ENCODE measurements at places on chromosomes 11 and 22. TPM values are rescaled to one million over a fixed set of nuclear protein-coding genes. Genes with fewer than 3 reads are reported as not detected.

Gene KLHDC7B
- 0.05 TPM for total RNA-seq

Gene GRIK4
- not detected for total RNA-seq

Gene CYB5R2
- not detected for total RNA-seq

Gene ROM1
- total RNA-seq, result 0.51 TPM

Gene SAA1
- not detected for total RNA-seq

Gene CBL
- 11.8 TPM for total RNA-seq

Gene TPBGL
- total RNA-seq, result not detected

Gene RASGRP2
- total RNA-seq, result 0.42 TPM

Gene KDM4E
- total RNA-seq, result not detected

Gene SCN4B
- total RNA-seq, result not detected

- no peak for DNase-seq
Measured at GRCh38 chr11:122138744-122139594, 23.0 kb upstream of the BLID start.

DNA sequence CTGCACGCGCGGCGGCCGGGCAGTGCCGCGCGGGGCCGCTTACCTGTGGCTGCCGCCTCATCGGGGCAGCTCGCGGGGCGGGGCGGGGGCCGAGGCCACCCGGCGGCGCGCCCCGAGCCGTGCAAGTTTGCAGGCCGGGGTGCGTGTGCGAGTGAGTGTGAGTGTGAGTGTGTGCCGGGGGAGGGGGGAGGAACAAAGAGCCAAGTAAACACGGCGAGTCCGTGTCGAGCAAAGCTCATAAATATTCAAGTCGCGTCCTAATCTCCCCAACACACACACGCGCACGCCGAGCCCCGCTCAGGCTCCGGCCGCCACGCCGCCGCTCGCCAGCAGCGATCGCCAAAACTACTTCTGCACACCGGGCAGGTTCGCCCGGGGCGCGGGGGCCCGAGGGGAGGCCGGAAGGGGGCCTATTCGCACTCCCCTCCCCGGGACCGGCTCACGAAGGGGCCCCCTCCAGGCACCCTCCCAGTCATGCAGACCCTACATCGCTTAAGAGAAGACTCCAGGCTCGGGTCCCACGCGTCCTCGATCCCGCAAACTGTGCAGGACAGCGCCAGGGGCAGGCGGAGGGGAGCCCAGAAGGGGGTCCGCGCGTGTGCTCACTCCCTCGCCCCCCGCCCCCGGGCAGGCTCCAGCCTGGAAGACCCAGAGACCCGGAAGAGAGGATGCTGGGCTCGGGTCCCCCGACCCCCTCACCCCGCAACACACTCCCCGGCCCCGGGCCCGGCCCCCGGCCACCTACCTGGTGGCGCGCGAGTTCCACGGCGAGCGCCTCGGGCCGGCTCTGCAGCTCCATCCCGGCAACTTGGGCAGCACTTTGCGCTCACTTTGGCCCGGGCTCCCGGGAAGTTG is 827 bp downstream of the PHF21B start:
- DNase-seq, result peak; percentile 13

DNA sequence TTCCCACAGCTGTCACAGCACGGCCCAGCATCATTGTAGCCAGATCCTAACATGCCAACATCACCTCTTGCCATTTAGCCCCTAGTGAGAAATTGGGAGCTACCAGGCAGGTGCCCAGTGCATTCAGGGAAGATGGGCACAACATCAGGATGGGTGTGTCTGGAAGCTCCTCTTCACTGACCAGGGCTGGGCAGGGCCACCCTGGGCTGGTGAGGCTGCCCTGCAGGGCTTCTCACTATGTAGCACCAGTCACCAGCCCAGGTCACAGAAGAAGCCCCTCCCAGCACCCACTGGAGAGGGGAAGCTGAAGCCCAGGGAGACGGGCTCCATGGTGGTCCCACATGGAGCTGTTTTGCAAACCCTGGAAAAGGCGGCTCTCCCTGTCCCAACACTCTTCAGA is 13.9 kb downstream of the ZNF74 start:
- no peak for DNase-seq

- no peak for DNase-seq
Measured at GRCh38 chr22:30873086-30873650, 95.4 kb downstream of the MORC2 start.

- no peak for DNase-seq
Measured at GRCh38 chr11:88478136-88478815, 140.7 kb upstream of the CTSC start.

- no peak for DNase-seq
Measured at GRCh38 chr22:30830907-30831306, 136.2 kb downstream of the OSBP2 start.

GRCh38 chr22:18929459-18929858 is 6.6 kb downstream of the PRODH start:
- peak; percentile 41 for DNase-seq

DNA sequence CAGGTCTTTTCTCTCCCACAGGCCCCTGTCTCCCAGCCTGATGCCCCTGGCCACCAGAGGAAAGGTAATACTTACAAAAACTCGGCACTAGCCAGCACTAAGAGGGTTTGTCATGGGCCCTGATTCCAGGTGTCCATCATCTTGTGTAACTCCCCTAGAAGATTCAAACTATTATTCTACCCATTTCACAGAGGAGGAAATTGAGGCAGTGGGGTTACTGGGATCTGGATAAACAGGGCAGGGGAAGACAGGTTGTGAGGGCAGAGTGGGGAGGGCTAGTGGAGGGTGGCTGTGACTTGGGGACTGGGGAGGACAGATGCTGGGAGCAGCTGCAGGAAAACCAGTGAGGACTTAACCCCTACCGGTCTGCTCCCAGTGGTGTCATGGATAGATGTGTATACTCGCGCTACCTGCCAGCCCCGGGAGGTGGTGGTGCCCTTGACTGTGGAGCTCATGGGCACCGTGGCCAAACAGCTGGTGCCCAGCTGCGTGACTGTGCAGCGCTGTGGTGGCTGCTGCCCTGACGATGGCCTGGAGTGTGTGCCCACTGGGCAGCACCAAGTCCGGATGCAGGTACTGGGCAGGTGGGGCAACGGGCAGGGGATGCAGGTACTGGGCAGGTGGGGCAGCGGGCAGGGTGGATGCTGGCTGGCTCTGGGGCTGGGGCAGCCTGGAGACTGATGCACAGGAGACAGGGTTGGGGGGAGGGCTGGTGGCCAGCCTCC is 1.2 kb downstream of the VEGFB start:
- no peak for DNase-seq

GRCh38 chr11:119472186-119472855 is 49.3 kb upstream of the THY1 start:
- no peak for DNase-seq

DNA sequence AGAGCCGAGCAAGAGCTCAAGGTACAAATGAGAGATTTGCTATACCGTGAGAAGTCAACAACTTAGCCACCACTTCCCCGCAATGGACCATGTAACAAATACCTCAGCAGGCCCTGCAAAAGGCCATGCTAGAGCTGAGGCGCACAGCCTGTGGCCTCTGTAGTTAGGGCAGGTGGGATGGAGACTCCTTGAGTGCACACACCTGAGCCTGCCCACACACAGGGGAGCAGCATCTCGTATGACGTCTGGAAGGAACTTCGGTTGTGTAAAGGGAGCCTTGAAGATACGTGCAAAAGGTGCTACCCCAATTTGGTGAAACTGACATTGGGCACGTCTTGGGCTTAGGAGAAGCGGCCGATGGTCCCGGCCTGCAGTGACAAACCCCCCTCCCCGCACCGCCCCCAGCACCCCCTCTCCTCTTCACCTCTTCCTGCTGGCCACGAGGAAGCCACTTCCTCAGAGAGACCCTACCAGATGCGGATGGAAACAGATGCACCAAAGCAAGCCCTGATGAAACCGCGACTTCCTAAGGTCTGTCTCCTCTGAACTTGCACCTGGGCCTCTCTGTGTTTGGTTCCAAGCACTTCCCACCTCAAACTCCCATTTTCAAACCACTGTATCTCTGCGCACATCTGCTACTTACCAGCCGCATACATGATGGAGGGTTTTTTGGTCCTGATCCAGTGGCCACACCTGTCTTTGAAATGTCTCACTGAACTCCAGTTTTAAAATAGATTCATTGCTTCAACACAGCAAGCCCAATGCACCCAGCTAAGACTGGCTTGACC is 10.6 kb downstream of the CDPF1 start:
- DNase-seq, result no peak

DNA sequence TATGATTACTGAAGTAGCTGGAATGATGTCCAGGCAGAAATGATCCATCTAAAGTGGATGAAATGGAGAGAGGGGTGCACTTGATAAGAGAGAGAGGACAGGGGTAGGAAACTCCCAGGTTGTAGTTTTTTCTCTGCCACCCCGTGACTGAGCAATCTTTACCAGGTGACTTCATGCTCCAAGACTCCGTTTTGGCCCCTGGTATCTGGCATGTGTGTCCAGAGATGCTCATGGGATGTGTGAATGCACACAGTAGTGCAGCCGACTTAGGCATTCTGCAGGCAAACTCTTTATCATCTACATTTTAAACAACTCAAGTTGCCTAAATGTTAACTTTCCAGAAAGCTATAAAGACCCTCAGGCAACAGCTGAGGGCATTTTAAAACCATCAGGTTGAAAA is 189.3 kb upstream of the SEZ6L start:
- DNase-seq, result no peak

- DNase-seq, result no peak
Measured at GRCh38 chr22:44443641-44444235, 54.3 kb downstream of the RTL6 start.

DNA sequence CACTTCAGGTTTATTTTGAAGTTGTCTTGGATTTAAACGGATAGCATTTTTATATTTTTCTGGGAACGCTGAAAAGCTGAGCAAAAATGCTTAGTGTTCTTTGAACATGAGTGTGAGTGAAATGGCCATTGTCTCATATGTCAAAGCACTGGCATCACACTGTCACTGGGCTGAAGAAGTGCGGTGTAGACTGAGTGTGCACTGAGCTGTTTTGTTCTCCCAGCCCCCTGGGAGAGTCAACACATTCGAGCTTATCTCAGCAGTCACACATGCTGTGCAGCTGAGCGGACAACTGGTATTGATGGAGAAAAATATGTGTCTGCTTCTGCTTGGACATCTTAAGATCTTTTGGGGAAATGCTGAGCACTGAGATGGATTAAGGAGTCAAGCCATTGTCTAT is 90.8 kb downstream of the TECTA start:
- no peak for DNase-seq

DNA sequence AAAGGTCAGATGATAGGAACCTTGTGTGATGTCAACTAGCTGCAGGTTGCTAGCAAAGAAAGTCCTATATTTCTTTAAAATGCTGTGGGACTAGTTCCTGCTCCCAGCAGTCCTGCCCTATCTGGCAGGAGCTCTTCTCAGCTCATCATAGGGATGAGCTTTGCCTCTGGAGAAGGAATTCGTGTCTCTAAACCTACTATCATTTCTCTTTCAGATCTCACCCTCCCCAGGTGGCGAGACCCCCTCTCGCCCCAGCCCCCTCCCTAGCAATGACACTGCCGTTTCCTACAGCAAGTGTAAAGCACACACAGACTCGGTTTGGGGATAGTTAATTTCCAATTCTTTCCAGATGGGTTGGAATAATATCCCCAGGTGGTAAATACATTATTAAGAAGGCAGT is 533.3 kb downstream of the OPCML start:
- DNase-seq, result no peak

- DNase-seq, result no peak
Measured at GRCh38 chr11:66218846-66219620, 49.4 kb upstream of the RAB1B start.

- no peak for DNase-seq
Measured at GRCh38 chr11:12108875-12109453, 1.4 kb upstream of the MICAL2 start.

GRCh38 chr11:16468735-16469453 is 112.5 kb upstream of the SOX6 start:
- DNase-seq, result no peak

DNA sequence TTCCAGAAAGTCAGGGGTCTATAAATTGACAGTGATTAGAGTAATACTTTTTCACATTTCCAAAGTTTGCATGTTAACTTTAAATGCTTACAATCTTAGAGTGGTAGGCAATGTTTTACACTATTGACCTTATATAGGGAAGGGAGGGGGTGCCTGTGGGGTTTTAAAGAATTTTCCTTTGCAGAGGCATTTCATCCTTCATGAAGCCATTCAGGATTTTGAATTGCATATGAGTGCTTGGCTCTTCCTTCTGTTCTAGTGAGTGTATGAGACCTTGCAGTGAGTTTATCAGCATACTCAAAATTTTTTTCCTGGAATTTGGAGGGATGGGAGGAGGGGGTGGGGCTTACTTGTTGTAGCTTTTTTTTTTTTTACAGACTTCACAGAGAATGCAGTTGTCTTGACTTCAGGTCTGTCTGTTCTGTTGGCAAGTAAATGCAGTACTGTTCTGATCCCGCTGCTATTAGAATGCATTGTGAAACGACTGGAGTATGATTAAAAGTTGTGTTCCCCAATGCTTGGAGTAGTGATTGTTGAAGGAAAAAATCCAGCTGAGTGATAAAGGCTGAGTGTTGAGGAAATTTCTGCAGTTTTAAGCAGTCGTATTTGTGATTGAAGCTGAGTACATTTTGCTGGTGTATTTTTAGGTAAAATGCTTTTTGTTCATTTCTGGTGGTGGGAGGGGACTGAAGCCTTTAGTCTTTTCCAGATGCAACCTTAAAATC is 5.3 kb downstream of the MALAT1 start:
- no peak for DNase-seq

- no peak for DNase-seq
Measured at GRCh38 chr22:49892226-49892899, 25.9 kb downstream of the ALG12 start.

DNA sequence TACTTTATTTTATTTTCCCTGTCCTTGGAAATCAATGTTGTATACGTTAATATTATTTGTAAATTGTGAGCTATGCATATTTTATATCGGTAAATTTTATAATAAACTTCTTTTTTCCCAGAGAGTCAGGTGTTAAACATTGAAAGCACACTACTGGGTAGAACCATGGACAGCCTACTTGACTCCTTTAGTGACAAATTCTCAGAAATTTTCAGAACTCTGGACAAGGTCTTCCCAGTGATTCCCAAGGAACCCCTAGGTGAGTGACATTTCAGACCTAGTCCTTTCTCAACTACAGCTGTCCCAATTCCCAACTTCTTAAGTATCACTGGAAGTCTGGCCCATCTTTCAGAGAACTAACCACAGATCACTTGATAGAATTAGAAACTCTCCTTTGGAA is 107.2 kb downstream of the RCN1 start:
- DNase-seq, result no peak

DNA sequence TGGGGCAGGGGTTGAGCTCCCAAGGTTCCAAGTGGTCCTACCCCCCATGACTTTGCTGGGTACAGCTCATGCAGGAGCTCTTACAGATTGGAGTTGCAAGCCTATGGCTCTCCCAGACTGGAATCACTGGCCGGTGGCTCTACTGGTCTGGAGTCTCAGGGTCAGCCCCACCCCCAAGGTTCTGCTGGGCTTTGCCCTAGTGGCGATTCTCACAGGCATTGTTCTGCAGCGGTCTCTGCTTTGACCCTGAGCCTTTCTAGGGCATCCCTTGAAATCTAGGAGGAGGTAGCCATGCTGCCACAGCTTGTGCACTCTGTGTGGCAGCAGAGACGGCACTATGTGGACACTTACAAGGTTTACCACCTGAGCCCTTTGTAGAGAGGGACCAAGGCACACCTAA is 49.3 kb upstream of the HMGXB4 start:
- DNase-seq, result no peak

All from SJCRH30 (cell line).